GM23338 (cell line): ENCODE measurements at places on chromosomes 3 and 15.

GRCh38 chr3:15110206-15110605, 11.3 kb upstream of the RBSN start:
- DNase-seq: no peak

DNA sequence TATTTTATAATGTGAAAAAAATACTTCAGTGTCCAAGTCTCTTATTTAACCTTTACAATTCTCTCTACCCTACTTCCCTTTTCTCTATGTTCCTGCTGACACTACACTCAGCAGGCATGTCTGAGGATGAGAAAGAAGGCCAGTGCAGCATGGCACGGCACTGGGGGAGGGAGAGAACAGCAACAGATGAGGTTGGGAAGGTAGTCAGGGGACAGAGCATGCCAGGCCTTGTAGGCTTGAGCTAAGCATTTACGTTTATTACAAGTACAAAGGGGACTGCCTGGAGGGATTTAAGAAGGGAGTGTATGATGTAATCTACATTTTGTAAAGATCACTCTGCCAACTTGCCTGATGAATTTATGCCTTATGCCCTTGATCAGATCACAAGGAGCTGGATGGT, 117.3 kb upstream of the WNT5A start:
- no peak for DNase-seq

- DNase-seq: no peak
These were observed 21.3 kb downstream of the MME start for GRCh38 chr3:155101398-155101797.

- no peak for DNase-seq
These were observed 139.6 kb downstream of the MCTP2 start for GRCh38 chr15:94370936-94371285.

DNA sequence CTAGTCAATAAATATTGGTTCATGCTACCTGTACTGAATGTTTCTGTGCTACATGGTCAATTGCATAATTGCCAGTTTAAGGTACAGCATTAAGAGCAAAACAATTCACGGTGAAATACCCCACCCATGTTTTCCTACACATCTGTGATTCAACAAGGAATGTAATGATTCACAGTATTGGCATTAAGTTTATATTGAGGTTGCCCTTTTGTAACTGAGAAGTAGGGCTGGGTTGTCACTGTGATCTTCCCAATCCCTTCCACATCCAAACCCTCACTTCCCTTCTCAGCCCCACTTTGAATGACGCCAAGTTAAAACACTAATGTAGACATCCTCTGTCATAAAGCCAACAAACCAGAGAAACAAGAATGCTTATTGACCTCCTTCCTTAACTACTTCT, 112.0 kb upstream of the TJP1 start:
- no peak for DNase-seq

DNA sequence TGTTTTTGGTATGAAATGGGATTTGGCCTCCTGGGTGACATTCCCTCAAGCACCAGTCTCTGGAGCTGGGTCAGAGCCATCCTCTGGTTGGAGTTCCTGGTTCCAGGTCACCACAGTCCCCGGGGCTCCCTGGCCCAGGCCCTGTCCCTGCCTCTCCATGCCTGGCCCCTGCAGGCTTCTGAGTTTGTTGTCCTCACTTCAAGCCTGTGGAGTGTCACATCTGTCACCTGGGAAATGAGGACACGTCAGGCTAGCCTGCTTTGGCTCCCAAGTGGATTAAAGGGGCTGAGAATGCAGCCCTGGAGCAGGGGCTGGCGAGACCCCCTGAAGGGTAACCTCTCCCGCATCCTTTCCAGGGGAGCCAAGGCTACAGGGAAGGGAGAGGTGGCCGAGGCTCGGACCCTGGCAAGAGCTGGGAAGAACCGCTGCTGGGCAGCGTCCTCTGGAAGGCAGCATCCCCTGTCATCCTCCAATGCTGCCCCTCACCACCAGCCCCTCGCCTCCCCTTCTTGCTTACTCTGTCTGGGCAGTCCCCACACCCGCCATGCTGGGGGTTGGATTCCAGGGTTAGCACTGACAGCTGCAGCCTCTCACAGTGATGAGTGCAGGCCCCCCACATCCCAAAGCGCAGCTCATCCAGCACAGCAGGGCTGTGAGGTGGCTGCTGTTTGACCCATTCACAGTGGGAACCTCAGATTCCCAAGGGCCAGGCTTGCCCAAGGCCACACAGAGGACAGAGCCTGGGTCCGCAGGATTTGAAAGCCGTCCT, 75.5 kb upstream of the IQSEC1 start:
- no peak for DNase-seq

DNA sequence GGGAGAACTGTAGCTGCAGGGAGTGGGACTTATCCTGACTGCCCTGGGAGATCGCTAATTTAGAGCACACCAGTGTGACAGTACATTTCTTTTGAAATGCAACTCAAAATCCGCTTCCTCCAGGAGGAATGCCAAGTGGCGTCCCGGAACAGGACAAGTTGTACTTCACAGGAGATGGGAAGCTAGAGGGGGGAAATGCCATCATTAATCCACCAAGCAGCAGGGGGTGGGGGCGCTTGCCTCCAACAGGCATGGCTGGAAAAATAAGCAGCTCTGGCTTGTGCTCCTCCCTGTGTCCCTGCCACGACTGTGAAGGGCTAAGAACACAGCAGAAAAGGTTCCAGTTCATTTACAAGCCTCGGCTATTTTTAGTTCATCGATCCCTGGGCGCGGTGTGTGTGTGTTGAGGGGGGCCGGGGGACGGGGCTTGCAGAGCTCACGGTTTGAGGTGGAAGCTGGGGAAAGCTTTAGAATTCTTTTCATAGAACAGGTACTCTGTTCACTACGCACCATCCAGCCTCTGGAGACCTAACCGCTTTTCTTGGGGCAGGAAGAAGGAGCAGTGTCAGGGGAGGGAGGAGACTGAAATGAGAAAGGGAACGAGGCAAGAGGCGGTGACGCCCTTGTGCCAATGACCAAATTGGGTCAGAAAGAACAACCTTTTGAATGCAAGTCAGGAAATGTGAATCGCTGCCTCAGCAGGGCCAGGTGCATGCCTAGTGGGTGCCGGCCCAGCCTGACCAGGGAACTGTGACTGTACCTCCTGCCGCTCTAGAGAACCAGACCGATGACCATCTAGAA, 51.8 kb upstream of the DGKG start:
- DNase-seq: peak; percentile 75

DNA sequence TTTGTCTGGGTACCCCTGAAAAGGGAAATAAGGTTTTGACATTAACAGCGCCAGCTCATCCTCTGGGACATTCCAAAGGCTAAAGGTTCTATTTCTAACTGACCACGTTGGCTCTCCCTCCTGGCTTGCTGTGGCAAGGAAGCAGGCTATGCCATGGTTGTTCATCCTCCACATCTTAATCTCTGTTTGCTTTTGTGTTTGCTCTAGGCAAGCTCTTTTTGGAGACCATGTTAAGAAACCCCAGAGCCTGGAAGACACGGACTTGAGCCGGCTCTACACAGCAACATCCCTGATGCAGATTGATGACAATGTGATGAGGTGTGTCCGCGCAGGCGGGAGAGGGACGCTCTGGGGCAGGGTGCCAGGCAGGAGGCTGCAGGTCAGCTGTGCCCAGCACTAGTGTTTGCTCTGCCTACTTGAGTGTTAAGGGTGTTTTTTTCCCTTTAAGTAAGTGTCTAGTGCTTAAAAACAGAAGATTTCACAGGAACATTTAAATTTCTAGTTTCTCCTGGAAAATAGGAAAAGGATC, 33.3 kb downstream of the RLBP1 start:
- DNase-seq: no peak

GRCh38 chr15:60414016-60414682, 16.4 kb upstream of the ANXA2 start:
- DNase-seq: no peak

GRCh38 chr3:23320586-23321570, 117.8 kb downstream of the UBE2E2 start:
- no peak for DNase-seq

- DNase-seq: peak; percentile 58
These were observed 208.4 kb upstream of the NANOGP8 start for GRCh38 chr15:35293353-35294130.
